ENCODE measurements at places on chromosomes 1 and 21. TPM values are rescaled to one million over a fixed set of nuclear protein-coding genes. Genes with fewer than 3 reads are reported as not detected.
A peak's percentile ranks its signal among the peaks of the same experiment; 100 is the strongest.

- DNase-seq = no peak
- no peaks in the 10 kb centered on the region for H3K4me1 ChIP-seq
- H3K27me3 ChIP-seq = no peaks in the 10 kb centered on the region
- no peak overlapping the region for H3K27ac ChIP-seq
- H3K4me3 ChIP-seq = no peak overlapping the region
Observed at GRCh38 chr21:42002421-42002958, 7.7 kb downstream of the ZBTB21 start.

GRCh38 chr1:219806020-219806419 lies 122.3 kb downstream of the SLC30A10 start:
- no peaks in the 10 kb centered on the region for H3K36me3 ChIP-seq
- H3K4me1 ChIP-seq = peaks cover 6% of the 10 kb centered on the region
- H3K27me3 ChIP-seq = no peaks in the 10 kb centered on the region
- no peak overlapping the region for H3K27ac ChIP-seq
- DNase-seq = no peak

GRCh38 chr1:7438396-7438785 lies 332.7 kb upstream of the VAMP3 start:
- peaks cover 8% of the 10 kb centered on the region for H3K4me1 ChIP-seq
- peaks cover 22% of the 10 kb centered on the region for H3K27me3 ChIP-seq
- no peak overlapping the region for H3K4me3 ChIP-seq

DNA sequence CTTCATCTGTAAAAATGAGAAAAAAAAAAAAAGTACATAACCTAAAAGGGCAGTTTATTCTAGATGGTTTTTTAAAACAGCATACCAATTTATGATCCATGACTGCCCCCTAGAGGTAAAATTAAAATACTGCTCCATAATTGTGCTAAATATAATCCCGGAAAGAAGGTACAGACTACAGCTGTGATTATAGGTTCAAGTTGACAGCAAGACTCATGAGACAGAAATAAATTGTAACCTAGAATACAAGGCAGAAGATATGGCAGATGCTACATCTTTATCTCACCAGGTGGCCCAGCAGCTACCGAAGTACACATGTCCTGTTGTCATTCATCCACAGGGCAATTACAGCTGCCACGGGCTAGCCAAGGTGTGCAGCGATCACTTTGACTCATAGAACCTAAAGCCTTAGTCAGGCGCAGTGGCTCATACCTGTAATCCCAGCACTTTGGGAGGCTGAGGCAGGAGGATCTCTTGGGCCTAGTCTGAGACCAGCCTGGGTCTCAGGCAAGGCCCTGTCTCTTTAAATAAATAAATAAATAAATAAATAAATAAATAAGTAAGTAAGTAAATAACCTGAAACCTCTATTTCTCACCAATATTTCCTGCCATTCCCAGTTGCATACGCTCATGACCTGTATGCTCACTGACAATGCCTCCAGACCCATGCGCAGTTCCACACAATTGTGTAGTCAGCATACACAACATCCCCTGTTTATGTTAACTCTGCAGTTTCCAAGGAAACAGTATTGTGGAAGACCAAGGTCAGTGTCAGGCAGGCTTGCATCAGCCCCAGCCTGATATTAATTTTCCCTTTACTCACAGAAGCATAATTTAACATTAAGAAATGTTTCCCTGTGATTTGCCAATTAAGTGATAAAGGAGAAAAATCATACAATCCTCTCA lies 18.3 kb upstream of the PPIE start:
- H3K4me1 ChIP-seq = no peaks in the 10 kb centered on the region
- H3K27me3 ChIP-seq = peaks cover 12% of the 10 kb centered on the region
- H3K27ac ChIP-seq = no peak overlapping the region
- H3K4me3 ChIP-seq = no peak overlapping the region
- peak; percentile 87 for DNase-seq

- no peaks in the 10 kb centered on the region for H3K36me3 ChIP-seq
- H3K4me1 ChIP-seq = no peaks in the 10 kb centered on the region
- peak; percentile 23 for DNase-seq
- H3K27ac ChIP-seq = no peak overlapping the region
- no peak overlapping the region for H3K4me3 ChIP-seq
- no peaks in the 10 kb centered on the region for H3K27me3 ChIP-seq
Observed at GRCh38 chr1:42003433-42003832, 84.7 kb upstream of the HIVEP3 start.

DNA sequence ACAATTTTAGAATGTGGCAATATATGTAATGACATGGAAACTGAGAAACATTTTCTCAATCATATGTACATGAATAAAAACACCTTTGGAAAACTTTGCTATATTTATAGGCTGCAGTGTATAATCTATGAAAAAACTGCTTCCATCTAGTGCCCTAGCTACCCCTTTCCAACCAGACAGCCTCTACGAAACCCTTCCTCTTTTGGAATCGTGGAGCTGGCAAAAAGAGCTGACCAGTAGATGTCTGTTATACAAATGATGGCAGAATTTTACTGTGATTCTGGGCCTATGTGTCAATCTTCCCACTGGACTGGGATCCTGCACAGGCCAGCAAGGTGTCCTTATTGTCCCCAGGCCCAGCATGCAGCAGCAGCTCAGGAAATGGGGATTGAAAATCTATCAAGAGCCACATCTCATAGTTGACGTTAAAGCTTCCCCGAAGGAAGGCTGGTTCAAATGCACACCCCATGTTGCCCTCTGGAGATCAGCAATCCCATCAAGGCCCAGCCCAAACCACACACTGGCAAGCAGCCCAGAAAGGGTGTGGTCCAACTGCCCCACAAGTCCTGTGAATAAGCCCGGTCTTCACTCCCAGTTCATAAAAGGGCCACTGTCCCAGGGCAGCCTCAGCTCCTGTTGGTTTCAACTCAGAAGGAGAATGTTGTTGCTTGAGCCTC lies 8.8 kb upstream of the FAM20B start:
- no peaks in the 10 kb centered on the region for H3K36me3 ChIP-seq
- no peak overlapping the region for H3K4me3 ChIP-seq
- peaks cover 21% of the 10 kb centered on the region for H3K4me1 ChIP-seq
- peak; percentile 92 for DNase-seq
- H3K27ac ChIP-seq = no peak overlapping the region

DNA sequence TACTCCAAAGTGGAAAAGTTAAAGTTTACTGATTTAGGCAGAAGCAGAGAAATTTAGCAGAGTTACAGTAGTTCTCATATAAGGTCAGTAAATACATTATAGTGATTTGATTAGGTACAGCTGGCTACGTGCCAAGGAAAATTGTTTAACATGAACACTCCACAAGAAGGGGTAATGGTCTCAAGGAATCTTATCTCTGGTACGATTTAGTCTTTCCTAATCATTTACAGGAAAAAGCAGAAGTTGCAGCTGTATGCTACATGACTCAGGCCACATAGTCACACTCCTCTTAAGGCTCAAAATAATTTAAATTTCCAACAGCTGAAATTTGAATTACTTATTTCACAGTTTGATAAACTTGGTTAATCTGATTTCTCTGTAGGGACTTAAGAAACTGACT lies 36.9 kb upstream of the OR2B11 start:
- no peaks in the 10 kb centered on the region for H3K4me1 ChIP-seq
- no peaks in the 10 kb centered on the region for H3K27me3 ChIP-seq
- H3K27ac ChIP-seq = no peak overlapping the region
- no peak overlapping the region for H3K4me3 ChIP-seq
- DNase-seq = no peak

DNA sequence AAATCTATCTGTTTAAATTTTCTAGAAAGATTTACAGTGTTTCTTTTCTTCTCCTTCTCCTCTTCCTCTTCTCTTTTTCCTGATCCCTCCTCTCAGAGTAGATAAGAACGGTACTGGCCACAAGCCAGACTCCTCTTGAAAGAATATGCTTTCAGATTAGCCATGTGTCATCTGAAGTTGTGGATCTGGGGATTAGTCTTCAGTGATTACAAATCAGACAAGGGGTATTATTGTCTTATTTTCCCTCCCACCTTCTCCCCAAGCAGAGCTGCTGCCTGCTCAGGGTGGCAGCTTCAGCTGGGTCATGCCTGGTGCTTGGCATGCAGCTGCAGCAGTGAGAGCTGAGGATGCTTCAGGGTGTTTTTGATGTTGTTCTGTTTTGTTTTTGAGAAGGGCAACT lies 42.7 kb downstream of the SGIP1 start:
- H3K27ac ChIP-seq = peak overlapping the region; percentile 31
- no peak overlapping the region for H3K4me3 ChIP-seq
- peaks cover 20% of the 10 kb centered on the region for H3K4me1 ChIP-seq
- peak; percentile 68 for DNase-seq
- H3K27me3 ChIP-seq = no peaks in the 10 kb centered on the region
- no peaks in the 10 kb centered on the region for H3K36me3 ChIP-seq

The PGLYRP4 gene
- total RNA-seq = not detected

The TSPEAR gene
- not detected for total RNA-seq

All from SJCRH30 (cell line).